GM12878 (cell line): ENCODE measurements at places on chromosomes 2 and 18. TPM values are rescaled to one million over a fixed set of nuclear protein-coding genes. Genes with fewer than 3 reads are reported as not detected.

DNA sequence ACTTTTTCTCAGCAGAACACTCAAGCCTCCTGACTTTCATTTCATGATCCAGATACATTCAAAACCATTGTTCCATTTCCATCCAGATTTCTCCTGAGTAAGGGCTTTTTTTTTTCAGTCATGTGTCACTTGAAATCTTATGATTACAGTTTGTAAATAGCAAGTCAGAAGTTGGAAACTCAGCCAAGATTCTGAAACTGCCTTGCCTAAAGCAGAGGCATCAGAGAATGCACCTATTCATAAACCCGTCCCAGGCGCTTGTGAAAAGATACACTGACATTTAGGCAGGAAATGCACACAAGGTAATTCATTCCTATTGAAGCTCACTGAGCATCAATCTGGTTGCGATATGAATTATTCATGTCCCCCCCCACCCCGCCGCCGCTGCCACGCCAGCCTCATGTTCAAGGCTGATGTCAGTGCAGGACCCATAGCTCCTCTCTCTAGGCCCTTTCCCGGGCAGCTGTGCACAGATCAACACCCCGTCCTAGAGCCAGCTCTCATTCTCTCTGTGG, 30.4 kb upstream of the MGAT4A start:
- H3K36me3 ChIP-seq, result no peaks in the 10 kb centered on the region
- DNase-seq, result no peak
- no peak overlapping the region for H3K27ac ChIP-seq

GRCh38 chr2:67619204-67619603, 222.1 kb downstream of the ETAA1 start:
- no peaks in the 10 kb centered on the region for H3K27me3 ChIP-seq
- no peak overlapping the region for H3K27ac ChIP-seq
- H3K4me1 ChIP-seq, result no peaks in the 10 kb centered on the region
- DNase-seq, result no peak

DNA sequence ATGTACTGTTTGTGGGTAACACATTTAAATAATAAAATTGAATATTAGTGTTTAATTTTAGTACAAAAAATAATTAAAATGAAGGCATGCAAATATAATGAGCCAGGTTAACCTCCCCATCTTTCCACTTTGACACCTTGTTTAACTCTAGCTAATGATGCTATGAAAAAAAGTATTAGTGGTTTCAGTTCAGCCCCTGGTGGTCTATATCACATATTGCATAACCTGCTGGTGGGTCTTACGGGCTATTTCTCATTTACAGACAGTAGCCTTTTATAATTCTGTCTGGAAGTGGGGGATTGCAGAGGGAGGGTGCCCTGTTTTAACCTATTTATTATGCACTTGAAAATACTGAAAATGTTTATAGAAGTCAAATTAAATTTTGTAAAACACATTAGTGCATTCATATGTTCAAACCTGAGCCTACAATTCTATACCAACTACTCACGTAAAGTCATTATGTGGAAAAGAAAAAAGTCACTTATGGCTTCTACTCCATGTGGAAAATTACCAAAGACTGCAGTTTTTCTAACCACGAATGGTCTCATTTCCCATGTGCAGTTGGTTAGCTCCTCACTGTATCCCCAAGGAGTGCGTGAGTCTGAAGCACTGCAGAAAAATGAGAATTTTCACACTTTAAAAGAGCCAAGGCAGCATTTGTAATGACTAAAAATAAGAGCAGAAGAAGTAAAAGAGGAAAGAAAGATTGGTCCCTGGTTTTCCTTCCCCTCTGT, 381.0 kb downstream of the MTX2 start:
- H3K36me3 ChIP-seq, result no peaks in the 10 kb centered on the region
- H3K27me3 ChIP-seq, result no peaks in the 10 kb centered on the region; the same call in 1 of the 2 replicates
- H3K4me3 ChIP-seq, result no peak overlapping the region
- no peaks in the 10 kb centered on the region for H3K4me1 ChIP-seq
- DNase-seq, result no peak
- no peak overlapping the region for H3K27ac ChIP-seq

DNA sequence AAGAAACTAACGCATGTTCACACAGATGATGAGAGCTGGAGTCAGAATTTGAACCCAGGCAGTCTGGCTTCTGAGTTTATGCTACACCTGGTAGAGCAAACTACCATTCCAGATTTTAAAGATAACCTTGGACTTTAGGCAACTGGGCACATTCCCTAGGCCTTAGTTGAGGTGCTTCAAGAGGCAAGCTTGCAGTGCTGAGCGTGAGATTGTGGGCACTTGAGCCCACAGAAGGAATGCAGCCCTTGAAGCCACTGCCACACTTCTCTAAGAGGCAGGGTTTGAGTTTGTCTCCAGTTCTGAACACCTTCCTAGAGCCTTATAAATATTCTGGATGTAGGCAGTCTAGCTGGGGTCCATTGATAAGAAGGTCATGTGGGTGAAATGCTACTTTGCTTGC, 216.1 kb upstream of the SLC14A2 start:
- H3K4me3 ChIP-seq, result no peak overlapping the region
- H3K36me3 ChIP-seq, result no peaks in the 10 kb centered on the region
- H3K27ac ChIP-seq, result no peak overlapping the region
- H3K4me1 ChIP-seq, result no peaks in the 10 kb centered on the region

DNA sequence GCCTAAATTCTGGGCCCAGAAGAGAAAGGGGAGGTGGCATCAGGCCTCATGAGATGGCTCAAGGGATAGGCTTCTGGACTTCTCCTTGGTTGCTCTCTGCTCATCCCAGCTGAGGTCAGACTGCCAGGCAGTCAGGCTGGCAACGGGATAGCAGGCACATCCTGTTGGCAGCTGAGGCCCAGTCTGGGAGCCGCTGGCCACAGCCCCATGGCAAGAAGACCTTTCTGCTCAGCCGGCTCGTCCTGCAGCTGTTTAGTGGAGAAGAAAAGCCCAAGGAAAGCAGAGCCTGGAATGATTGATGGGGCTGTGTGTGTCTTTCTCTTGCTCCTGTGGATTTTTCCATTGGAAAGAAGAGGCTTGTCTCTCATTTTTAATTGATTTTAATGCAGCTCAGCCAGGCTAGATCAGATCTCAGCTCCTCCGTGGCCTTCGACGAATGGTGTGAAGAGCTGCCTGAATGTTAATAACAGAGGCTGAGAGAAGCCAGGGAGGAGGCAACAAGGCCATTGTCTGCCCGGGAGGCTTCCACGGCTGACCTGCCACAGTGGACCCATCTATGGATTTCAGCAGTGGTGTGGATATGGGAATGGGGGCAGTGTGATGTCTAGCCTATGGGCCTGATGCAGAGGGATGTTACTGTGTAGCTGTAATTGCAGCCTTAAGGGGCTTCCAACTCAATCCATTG, 99.5 kb downstream of the HS1BP3 start:
- no peaks in the 10 kb centered on the region for H3K36me3 ChIP-seq
- H3K4me1 ChIP-seq, result peaks cover 3% of the 10 kb centered on the region; the same call in 1 of the 2 replicates
- H3K27me3 ChIP-seq, result no peaks in the 10 kb centered on the region
- no peak overlapping the region for H3K27ac ChIP-seq
- no peak overlapping the region for H3K4me3 ChIP-seq
- no peak for DNase-seq

GRCh38 chr18:46866523-46866922, 50.8 kb downstream of the PIAS2 start:
- no peaks in the 10 kb centered on the region; the same call in 1 of the 2 replicates for H3K36me3 ChIP-seq
- no peaks in the 10 kb centered on the region for H3K27me3 ChIP-seq
- H3K27ac ChIP-seq, result no peak overlapping the region
- H3K4me1 ChIP-seq, result no peaks in the 10 kb centered on the region

IWS1 gene
- 43.8 and 45.9 TPM in 2 replicates for total RNA-seq
